Karpas-422 (cell line): ENCODE measurements at places on chromosomes 4 and X. TPM values are rescaled to one million over a fixed set of nuclear protein-coding genes. Genes with fewer than 3 reads are reported as not detected.

GRPR gene
- total RNA-seq, result 0.45 TPM in 1 of 2 replicates, not detected in the other

CORIN gene
- 1.9 and 2.8 TPM in 2 replicates for total RNA-seq

P2RY10 gene
- 0.51 and 1.3 TPM in 2 replicates for total RNA-seq

SAT1 gene
- 230 and 256 TPM in 2 replicates for total RNA-seq

SULT1B1 gene
- total RNA-seq, result not detected in 2 replicates

PIGA gene
- total RNA-seq, result 8.2 and 39.5 TPM in 2 replicates

FRAS1 gene
- total RNA-seq, result not detected in 2 replicates

KCND1 gene
- 2.2 and 2.6 TPM in 2 replicates for total RNA-seq

ETDB gene
- total RNA-seq, result not detected in 2 replicates

ARHGAP36 gene
- total RNA-seq, result not detected in 2 replicates

GSTCD gene
- total RNA-seq, result 20.6 and 23.9 TPM in 2 replicates

AFF2 gene
- 80.7 and 231 TPM in 2 replicates for total RNA-seq

TRIM75 gene
- total RNA-seq, result not detected in 2 replicates

PWWP3B gene
- total RNA-seq, result not detected in 2 replicates

AREG gene
- not detected in 2 replicates for total RNA-seq

CSAG2 gene
- total RNA-seq, result not detected in 2 replicates

PRR32 gene
- total RNA-seq, result not detected in 2 replicates

GAGE12F gene
- not detected in 2 replicates for total RNA-seq

CT45A2 gene
- total RNA-seq, result not detected in 2 replicates

MFAP3L gene
- total RNA-seq, result not detected in 2 replicates

HTR2C gene
- not detected in 2 replicates for total RNA-seq

CAPN6 gene
- total RNA-seq, result not detected in 2 replicates

MAGEA8 gene
- not detected in 2 replicates for total RNA-seq

KCNIP4 gene
- total RNA-seq, result not detected in 2 replicates

VCX2 gene
- not detected in 2 replicates for total RNA-seq

POU3F4 gene
- not detected in 2 replicates for total RNA-seq

PDLIM3 gene
- total RNA-seq, result not detected in 2 replicates

SLAIN2 gene
- 8.6 and 64.6 TPM in 2 replicates for total RNA-seq

NDNF gene
- total RNA-seq, result not detected in 2 replicates

CFAP47 gene
- total RNA-seq, result 0.22 TPM in 1 of 2 replicates, not detected in the other

APLN gene
- total RNA-seq, result not detected in 2 replicates

INPP4B gene
- total RNA-seq, result not detected in 2 replicates

DACH2 gene
- not detected in 2 replicates for total RNA-seq

AKAP14 gene
- not detected in 2 replicates for total RNA-seq

SRPX2 gene
- total RNA-seq, result not detected in 2 replicates

GPR34 gene
- not detected in 2 replicates for total RNA-seq

SHISA3 gene
- not detected in 2 replicates for total RNA-seq

CSN2 gene
- total RNA-seq, result not detected in 2 replicates

CFAP299 gene
- total RNA-seq, result not detected in 2 replicates

HTN3 gene
- total RNA-seq, result not detected in 2 replicates

ZNF595 gene
- total RNA-seq, result 18.1 and 39.1 TPM in 2 replicates

H2BW2 gene
- total RNA-seq, result not detected in 2 replicates

SORBS2 gene
- total RNA-seq, result not detected in 2 replicates

VSIG4 gene
- not detected in 2 replicates for total RNA-seq

ADH1B gene
- total RNA-seq, result not detected in 2 replicates

UCP1 gene
- total RNA-seq, result not detected in 2 replicates
